ENCODE measurements at places on chromosomes 4 and X.
A peak's percentile ranks its signal among the peaks of the same experiment; 100 is the strongest.

GRCh38 chr4:42750856-42751255 lies 94.0 kb upstream of the ATP8A1 start:
- no peak for DNase-seq

DNA sequence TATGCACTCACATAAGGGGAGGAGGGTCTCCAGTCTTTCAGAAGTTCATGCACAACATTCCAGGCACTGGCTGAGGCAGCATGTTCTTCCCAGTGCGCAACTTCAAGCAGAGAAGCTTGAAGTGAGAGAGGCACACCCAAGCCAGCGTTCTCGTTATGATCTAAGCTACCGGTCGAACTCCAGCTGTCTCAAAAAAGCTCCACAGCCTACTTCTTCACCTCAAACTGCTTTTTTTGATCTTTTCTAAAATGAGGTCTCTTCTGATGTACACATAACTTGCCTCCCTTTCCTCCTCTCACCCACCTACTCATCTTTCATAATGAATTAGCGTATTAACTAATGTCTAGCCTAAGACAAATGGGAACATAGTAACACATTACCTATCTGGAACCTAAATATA lies 25.3 kb downstream of the GPC4 start:
- DNase-seq = no peak

DNA sequence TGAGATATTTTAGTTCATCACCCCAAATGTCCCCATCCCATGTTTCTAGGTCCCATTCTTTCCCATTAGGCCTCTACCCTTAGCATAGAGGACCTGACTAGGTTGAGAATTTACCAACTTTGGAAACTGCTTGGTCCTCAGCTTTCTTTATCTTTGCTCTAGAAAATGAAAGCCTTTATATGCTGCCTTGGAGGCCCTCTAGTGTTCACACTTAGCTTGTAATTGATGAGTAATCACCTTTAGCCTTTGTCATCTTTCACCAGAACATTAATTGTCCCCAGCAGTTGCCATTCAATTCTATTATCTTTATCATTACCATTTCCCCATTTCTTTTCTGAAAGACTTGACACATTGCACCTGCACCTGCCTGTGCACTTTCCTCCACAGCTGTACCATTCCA lies 589.2 kb upstream of the NR3C2 start:
- no peak for DNase-seq

DNA sequence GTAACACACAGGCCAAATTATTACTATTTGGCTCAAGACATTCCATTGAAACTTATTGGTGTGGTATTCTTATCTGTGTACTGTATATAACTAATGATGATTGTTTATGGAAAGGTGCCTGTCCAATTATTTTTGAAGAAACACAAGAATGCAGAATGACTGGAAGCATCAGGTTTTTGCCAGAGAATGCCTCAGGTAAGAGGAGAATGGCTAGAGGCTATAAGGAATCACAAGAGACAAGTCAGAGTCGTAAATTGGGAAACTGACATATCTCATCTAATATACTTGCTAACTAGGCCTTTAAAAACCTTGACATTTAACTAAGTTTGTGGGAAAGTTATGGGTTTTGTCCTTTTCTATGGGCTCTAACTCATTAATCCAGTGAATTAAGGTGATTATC lies 69.3 kb upstream of the TTC29 start:
- DNase-seq = no peak

DNA sequence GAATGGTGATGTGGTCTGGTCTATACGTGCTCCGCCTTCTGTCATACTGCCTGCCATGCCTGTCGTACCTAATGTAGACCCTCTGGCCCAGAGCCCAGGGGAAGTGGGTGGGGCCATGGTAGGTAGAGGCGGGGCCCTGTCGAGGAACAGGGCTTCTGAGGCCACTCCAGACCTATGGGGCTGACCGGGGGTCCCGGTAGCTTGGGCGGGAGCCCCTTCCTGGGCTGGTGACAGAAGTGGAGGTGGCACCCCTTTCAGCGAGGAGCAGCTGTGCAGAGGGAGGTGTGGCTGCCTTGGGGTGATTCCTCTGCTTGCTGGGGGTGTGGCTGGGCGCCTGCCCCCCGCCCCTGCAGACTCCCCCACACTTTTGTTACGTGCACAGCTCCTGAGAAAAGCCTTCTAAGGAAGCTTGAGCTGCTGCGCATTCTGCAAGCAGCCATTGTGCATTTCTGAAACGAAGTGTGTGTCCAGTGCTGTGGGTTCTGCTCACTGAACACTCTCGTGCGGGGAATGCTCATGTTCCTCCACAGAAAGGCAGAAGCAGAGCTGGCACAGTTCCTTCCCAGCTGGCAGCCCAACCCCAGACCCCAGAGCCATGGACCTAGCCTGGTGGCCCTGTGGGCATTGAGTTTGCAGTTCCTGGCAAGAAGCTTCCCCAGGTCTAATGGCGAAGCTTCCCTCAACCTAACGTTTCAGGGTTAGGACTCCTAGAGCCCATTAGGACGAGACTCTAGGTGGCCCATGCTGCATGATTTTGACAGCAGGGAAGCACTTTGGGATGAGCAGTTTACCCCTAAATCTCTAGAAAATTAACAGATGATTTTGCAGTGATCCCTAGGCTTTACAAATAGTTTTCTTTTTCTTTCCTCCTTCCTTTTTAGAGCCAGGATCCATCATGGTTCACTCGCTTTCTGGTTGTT lies 72.7 kb upstream of the HGFAC start:
- peak; percentile 31 for DNase-seq

- DNase-seq = no peak
Observed at GRCh38 chrX:50115973-50116372, 84.8 kb downstream of the AKAP4 start.

DNA sequence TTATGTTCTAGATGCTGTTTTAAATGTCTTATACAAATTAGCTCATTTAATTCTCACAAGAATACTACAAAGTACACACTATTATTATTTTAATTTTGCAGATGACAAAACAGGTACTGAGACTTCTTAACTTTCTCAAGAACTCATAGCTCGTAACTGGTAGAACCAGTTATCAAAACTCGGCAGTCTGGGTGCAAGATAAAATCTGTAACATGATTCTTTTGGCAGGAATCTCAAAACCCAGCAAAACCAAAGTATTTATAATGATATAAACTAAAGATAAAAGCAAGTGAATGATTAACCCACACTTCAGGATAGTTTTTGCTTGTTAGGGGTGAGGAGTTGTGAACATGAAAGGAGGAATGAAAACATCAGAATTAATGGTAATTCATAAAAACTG lies 27.6 kb downstream of the CLNK start:
- DNase-seq = no peak

GRCh38 chrX:83008415-83008814 lies 499.7 kb upstream of the POU3F4 start:
- DNase-seq = no peak

DNA sequence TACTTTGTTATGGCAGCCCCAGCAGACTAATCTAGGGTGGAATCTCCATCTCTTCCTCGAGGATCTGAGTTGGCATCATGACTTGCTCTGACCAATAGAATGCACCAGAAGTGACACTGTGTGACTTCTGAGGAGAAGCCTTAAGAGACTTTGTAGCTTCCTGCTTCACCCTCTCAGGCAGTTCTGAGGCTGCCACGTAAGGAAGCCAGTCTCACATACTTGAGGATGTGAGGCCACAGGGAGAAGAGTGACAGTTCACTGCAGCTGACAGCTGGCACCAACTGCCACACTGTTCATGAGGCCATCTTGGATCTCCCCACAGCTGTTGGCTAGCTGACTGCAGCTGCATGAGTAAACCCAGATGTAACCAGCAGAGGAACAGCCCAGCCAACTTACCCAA lies 29.3 kb upstream of the BCOR start:
- DNase-seq = peak; percentile 42

- DNase-seq = no peak
Observed at GRCh38 chrX:152895724-152896420, 2.0 kb upstream of the ZNF185 start.

GRCh38 chr4:95114521-95114920 lies 356.8 kb downstream of the BMPR1B start:
- DNase-seq = no peak

- no peak for DNase-seq
Observed at GRCh38 chrX:20217906-20218305, 48.8 kb downstream of the RPS6KA3 start.

DNA sequence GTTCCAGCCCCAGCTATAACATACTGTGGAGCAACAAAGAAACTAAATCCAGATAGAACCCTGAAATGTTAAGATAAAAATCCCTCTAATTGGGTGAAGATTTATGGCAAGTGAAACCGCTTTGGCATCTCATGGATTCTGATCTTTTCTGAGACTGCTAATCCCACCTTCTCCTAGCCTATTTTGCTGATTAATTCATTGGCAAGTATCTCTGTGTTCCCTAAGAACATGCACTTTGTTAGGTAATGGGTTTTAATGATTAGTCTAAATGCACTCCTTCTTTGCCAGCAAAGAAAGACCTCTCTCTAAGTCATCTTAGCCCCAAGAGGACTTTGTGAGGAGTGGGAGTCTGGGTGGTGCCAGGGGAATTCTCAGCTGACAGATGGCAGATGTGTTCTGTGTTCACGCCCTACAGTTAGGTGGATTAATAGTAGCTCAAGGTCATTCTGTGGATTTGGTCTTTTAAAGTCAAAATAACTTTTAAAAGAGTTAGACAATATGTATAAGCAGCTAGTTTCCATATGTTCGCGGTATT lies 171.3 kb downstream of the UNC5C start:
- no peak for DNase-seq

DNA sequence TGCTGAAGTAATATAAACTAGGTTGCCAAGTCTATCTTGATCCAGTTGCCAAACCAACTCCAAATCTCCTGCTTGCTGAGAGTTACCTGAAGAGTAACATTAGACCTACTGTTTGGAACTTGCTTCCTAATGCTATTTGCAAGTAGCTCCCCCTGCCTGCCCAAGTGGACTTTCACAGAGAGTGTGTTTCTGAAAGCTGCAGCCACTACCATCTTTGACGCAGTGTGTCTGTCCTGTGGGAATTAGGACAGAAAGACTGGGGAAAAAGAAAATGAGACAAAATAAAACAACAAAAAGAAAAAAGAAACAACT lies 195.0 kb upstream of the HS3ST1 start:
- no peak for DNase-seq

DNA sequence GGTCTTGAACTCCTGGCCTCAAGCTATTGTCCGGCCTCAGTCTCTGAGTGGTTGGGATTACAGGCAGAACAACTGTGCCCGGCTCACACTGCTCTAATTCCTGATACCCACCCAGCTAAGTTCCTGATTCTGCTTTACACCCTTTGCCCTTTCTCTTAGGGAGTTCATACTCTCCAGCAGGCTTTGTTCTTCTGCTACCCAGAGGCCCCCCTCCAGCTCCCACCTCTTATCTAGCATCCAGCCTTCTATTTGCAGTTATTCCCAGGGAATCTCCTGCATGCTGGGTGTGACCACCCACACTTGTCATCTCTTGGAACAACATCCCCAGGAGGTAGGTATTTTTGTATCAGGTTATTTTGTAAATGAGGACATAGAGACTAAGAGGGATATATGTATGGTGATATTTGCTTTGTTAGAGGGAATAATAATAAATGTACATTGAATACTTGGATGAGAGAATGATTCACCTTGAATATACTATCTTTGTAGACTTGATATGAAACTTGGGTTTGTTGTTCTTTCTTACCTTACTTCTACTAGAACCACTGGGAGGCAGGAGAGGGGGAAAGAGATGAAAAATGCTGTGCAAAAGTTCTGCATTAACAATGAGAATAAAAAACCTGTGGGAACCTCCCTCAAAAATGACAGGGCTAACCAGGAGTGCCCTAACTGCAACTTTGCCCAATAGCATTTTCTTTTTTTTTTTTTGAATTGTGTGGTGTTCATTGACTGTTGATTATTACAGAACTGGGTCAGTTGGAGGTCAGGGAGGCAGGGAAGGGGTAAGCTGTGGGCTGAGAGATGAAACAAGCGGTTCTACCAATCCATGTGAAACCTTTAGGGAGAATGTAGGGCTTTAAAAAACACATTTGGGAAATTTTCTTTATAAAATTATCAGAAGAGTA lies 157.4 kb downstream of the SPRY1 start:
- DNase-seq = no peak

DNA sequence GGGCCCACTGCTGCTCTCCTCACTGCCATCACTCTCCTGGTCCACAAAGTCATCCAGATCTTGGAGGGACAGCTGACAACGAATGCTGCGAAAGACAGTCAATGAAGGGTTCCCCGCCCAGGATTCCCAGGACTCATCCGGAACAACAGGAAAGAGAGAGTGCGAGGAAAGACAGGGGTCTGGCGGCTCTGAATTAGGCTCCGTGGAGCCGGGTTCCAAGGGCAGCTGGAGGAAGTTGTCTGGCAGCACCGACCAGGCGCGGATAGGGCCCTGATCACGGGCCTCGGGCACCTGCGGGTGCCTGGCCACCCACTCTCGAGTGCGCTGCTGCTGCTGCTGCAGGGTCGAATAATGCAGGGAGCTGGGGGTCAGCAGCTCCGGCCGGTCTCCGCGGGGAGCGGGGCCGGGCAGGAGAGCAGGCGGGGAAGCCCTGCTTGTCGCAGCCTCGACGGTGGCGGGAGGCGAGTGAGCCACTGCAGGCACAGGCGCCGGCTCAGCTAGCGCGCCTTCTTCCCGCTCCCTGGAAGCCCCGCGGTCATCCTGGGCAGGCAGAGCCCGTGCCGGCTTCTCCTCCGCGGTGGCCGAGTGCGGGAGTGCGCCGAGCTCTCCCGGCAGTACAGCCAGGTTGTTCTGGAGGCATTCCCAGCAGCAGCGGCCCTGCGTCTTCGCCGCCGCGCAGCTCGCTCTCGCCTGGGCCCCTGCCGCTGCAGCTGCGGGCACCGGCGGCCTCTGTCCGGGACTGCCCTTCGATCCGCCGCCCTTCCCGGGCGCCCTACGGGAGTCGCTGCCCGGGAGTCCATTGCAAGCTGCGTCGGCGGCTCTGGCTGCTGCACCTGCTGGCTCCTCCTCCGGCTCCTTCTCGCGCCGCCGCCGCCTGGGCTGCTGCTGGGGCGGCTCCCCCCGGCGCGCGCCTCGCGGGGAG lies 1.1 kb downstream of the SOWAHB start:
- DNase-seq = no peak

DNA sequence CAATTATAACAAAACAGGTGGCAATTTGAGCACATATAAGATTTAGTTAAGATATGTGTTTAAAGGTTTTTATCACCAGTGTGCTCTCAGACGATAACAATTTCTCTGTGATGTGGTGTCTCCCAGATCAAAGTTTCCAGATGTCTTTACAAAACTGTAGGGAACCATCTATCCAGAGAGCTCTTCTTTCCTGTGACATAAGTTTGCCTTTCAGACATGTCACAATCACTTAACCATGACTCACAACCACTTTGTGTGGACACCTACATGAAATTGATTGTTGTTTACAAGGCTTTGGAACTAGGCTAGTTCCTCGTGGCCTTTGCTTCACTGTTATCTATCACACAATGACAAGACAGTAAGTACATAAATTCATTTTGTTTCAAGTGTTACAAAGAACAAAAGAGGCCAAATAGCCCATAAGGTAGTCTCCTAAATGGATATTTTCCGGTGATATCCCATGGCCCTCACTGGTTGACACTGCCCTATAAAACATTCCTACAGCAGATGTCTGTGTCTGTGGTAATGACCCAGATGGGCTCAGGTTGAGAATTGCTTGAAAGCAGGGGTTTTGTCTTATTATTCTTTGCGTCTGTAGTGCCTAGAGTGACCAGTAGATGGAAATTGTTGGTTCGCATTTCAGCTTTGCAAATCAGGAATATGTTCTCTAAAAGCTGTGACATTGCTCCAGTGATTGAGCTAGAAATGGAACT lies 297.8 kb upstream of the FAM241A start:
- peak; percentile 2 for DNase-seq
